Activated T-helper 1 cell treated with Interleukin-2 at 50 U/mL for 16 hours (primary cell): ENCODE measurements at places on chromosomes 2 and 18.

DNA sequence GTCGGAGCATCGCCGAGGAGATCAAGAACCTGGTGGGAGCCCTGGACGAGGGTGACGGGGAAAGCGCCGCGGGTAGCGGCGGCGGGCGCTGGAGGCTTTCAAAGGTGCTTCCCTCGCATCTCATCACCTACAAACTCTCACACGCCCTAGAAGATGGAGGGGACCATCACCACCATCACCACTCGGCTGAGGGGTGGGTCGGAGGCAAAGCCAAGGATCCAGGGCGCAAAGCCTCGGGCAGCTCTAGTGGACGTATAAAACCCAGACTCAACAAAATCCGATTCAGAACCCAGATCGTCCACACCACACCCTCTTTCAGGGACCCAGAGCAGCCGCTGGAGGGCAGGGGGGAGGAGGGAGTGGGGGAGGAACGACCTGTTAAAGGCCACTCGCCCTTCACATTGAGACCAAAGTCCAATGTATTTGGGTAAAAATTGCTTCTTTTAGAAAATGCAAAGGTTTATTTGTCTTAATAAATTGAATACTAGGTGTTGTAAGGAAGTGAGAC lies 1.5 kb downstream of the SOWAHC start:
- no peak for DNase-seq

- no peak for DNase-seq
These were observed 34.0 kb downstream of the TSHZ1 start for GRCh38 chr18:75244351-75245313.

DNA sequence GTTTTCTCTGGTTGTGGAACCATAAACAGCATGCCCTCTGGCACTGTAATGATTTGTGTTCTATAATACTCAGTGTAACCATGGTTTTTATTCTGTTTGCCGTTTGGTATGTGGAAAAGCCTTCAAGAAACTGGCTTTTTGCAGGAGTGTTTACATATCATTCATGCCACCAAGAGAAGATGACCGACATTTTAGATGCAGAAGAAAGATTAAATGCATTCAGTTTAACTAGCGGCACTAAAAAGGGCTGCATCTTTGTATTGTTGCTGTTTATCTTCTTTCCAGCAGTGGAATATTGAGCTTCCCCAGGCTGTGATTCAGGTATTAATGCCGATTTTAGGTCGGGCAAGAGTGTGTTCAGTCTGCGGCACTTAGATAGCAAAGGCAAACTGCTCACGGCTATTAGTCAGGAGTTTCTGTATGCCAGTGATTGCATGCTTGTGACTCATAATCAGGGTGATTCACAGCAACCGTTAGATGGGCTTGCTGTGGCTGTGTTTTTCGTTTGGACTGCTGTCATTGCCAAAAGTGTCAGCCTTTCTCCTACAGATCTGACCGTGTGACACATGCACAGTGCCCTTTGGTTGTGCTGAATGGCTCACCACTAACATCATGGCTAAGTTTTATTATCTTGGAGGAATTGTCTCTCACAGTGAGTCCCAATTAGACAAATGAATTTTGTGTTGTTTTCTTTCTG lies 479.7 kb downstream of the PARD3B start:
- no peak for DNase-seq

GRCh38 chr2:84808279-84808678 lies 72.6 kb downstream of the TRABD2A start:
- DNase-seq: no peak

- no peak for DNase-seq
These were observed 43.5 kb upstream of the TMEM131 start for GRCh38 chr2:98039085-98039756.

GRCh38 chr2:235467588-235467987 lies 26.3 kb upstream of the AGAP1 start:
- no peak for DNase-seq

DNA sequence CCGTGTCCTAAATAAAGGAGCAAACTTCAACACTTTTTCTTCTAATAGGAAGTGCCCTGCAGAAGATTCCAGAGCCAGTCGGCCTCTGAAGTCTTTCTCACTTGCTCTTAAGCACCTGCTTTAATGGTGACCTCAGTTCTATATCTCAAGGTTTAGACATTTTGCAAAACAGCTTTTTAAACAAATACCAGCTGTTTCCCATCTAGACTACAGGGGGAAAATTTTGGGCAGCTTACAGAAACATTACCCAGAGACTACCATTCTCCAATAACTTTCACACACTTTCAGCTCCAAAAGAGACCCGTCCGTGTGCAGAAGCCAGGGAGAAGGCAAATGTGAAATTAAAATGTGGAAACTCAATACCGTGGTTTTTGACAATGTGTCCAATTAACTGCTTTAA lies 285.3 kb upstream of the CCDC68 start:
- DNase-seq: no peak
